ENCODE measurements at places on chromosomes 1 and 21. TPM values are rescaled to one million over a fixed set of nuclear protein-coding genes. Genes with fewer than 3 reads are reported as not detected.

- no peak for DNase-seq
Measured at GRCh38 chr1:117049857-117050256, 10.3 kb upstream of the TTF2 start.

GRCh38 chr1:245858022-245858721 lies 648.9 kb downstream of the SMYD3 start:
- DNase-seq: no peak

OR2G6 gene
- not detected for total RNA-seq

AIRE gene
- total RNA-seq: 0.17 TPM

CTSS gene
- 12.2 TPM for total RNA-seq

Data from kidney epithelial cell (primary cell).